ENCODE measurements at places on chromosomes 5 and 9.

DNA sequence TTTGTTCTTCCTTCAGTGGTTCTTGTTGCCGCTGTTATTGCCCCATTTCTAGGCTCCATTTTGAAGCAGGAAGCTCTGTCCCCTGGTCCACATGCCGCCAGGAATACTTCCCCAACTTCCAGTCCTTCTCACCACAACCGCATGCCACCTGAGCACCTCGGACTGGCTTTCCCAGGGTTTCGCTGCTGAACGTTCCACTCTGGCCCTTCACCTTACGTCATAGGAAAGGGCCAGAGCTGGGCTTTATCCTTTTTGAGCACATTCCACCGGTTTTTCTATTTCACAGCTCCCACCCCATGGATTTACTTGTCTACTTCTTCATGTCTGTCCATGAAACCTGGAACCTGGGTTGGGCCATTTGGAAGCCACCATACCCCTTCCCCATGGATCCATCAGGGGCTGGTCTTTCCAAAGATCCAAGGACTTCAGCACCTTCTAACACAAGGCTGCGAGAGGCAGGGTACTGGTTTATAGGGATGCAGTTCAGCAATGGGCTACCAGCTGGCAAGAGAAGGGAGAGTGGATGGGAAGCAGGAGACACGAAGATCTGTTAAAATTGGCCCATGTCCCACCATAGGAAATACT, 557.4 kb downstream of the BNC2 start:
- no peak for DNase-seq

GRCh38 chr5:133783481-133783880, 171.1 kb upstream of the FSTL4 start:
- DNase-seq, result no peak

DNA sequence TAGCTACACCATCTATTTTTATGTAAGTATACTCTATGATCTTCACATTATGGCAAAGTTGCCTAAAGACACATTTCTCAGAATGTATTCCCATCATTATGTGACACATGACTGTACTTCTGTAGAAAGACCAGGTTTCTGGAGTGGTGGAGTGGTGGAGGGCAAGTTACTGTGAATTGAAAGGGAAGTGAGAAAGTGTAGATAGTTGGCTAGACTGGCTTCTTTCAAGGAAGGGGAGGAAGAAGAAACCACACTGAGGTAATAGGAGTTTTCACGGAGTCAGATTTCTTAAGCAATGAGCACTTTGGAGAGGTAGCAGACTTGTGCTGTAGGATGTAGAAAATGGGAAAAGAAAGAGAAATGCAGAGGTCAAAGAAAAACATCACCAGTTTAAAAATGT, 50.9 kb upstream of the EQTN start:
- DNase-seq, result no peak

DNA sequence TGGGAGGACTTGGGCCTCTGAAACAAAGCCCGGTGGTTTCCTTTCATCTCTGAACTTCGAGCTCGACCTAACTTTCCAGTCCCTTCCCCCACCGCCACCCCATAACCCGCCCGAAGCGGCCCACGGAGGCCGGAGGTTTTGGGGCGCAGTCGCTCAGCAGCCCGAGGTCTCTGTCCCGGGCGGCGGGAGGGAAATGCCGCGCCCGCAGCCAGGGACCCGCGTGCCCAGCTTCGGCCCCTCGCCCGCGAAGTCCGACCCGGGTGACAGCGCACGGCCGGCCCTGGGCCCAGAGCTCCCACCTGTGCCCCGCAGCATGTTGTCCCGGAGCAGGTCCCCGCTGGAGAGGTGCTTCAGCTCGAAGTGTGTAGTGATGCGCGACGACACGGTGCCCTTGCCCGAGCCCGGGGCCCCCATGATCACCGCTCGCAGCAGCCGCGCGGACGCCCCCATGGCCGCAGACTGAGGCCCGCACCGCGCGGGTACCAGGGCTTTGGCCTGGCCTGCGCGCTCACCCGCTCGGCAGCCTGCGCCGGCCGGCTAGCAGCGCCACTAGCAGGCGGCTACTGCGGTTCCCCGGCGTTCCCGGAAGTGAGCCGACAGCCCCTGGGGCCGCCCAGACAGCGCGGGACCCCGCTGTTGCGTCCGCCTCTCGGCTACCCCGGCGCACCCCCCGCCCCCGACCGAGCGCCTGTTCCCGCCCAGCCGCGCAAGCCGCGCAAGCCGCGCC, at the start of gene AK3:
Gene AK3 (minus strand): TSS at position 565 of the 727 bp plus-strand sequence. CDS start 115 bp downstream, at position 450.
- peak; percentile 90 for DNase-seq

DNA sequence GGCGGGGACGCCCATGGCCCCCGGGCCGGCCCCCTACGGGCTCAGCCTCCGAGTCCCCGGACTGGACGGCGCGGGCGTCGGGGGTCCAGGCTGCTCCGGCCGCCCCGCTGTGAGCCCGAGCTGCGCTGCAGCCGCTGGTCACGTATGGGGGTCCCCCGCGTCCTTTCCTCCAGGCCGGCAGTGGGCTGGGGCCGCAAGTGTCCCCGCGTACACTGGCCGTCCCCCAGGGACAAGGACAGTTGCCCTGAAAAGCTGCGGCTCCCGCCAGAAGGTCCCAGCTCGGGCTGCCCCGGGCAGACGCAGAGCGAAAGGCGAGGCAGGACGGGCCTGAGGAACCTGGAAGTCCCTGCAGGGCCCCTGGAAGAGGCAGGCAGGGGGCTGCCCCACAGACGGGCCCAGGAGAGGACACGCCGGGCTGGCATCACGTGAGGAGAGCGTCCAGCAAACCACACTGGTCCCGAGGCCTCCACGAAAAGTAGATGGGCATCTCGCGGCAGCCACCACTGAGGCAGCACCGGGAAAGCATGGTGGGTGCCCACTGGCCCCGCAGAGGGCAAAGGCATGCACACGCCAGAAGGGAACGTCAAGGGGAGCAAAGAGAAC, 3.3 kb upstream of the NKD2 start:
- no peak for DNase-seq

DNA sequence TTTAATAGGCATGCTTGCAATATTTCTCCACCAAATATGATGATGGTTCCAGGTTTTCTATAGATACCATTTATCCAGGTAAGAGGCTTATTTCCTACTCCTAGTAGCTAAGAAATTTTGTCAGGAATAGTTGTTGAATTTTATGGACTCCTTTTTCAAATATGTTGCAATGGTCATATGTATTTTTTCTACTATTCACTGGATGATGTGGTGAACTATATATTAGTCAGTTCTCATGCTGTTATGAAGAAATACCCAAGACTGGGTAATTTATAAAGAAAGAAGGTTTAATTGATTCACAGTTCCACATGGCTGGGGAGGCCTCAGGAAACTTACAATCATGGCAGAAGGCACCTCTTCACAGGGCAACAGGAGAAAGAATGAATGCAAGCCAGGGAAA, 141.1 kb upstream of the NR3C1 start:
- no peak for DNase-seq

Measured in NAMALWA (cell line).